SK-MEL-5 (cell line): ENCODE measurements at places on chromosomes 3 and 15. TPM values are rescaled to one million over a fixed set of nuclear protein-coding genes. Genes with fewer than 3 reads are reported as not detected.

Gene ITIH1
- total RNA-seq = not detected in 2 replicates

Gene POTEB2
- total RNA-seq = not detected in 2 replicates

Gene GPR62
- total RNA-seq = not detected in 2 replicates

Gene ILDR1
- total RNA-seq = not detected in 2 replicates

Gene LYZL4
- total RNA-seq = not detected in 2 replicates

Gene OR5K2
- total RNA-seq = not detected in 2 replicates

Gene MYLK
- 5.2 and 23.7 TPM in 2 replicates for total RNA-seq

Gene RASL12
- total RNA-seq = not detected in 2 replicates

Gene CASR
- total RNA-seq = not detected in 2 replicates

Gene STAB1
- not detected in 2 replicates for total RNA-seq
